ENCODE measurements at places on chromosomes 4 and X.

DNA sequence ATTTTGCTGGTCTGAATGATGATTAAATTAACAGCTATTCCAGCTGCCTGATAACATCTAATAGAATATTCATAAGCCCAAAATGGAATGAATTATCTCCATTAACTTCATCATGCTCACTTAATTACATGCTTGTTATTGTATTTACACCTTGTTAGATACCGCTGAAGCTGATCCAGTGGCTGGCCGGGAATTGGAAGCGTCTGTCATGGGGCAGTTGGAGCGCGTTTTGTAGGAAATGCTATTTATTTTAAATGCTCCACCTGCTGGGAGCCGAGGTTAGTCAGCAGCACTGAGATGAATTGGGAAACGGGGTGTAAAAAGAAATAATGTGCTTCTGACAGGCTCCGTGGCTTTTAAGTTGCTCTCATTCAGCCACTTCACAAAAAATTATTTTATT, 25.2 kb downstream of the ARX start:
- DNase-seq = no peak

- DNase-seq = no peak
Measured at GRCh38 chr4:8689741-8690140, 97.2 kb downstream of the CPZ start.

DNA sequence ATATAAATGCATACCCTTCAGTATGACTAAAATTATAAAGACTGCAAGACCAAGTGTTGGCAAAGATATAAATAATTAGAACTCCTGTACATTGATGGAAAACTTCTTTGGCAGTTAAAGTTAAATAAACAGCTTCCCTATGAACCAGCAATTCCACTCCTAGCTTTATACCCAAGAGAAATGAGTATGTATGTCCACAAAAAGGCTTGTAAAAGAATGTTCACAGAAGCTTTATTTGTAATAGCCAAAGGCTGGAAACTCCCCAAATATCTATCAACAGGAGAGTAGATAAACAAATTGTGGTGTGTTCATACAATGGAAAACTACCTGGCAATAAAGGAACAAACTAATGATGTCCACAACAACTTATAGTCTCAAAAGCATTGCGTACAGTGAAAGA, 184.8 kb downstream of the AMELX start:
- no peak for DNase-seq

DNA sequence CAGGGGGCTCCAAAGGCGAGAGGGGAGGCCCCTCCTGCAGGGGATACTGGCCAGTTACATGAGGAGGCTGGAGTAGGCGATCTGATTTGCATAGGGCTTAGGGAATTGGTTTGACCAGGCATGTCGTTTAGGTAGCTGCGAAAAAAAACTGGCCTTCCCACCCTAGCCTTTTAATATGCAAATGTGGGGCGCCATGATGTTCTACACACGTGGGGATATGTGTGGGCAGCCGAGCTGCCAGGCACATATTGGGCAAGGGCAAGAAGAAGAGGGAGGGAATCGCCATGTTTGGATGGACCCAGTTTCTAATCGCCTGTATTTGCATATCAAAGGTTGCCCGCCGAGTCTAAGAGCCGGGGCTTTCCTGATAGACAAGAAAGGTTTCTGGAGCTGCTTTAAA, 121.3 kb downstream of the PRKX start:
- no peak for DNase-seq

- no peak for DNase-seq
Measured at GRCh38 chrX:153805436-153805835, 11.0 kb downstream of the SSR4 start.

DNA sequence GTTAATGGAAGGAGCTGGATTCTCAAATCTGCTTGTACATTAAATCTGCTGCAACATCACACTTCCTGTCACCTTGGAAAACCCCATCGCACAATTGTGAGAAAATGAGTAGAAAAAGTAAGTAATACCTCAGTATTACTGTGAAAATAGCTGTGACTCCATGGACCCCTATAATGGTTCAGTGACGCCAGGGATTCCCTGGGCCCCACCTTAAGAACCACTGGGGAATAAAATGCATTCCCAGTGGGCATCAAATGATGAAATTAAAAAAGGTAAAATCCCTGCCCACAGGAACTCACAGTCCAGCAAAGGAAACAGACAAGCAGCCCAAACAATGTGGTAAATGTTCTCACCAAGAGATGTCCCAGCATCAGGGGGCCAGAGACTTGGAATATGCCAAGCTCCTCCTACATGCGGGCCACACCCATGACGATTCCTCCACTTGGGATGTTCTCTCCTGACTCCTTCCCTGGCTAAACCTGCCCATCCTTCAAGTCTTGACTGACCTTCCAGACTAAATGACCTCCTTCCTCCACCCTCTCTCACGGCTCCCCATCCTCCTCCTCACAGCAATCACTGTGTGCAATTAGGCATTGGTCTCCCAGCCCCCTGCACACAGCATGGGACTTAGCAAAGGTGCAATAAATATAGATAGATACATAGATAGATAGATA, 2.6 kb downstream of the EVC2 start:
- DNase-seq = no peak

DNA sequence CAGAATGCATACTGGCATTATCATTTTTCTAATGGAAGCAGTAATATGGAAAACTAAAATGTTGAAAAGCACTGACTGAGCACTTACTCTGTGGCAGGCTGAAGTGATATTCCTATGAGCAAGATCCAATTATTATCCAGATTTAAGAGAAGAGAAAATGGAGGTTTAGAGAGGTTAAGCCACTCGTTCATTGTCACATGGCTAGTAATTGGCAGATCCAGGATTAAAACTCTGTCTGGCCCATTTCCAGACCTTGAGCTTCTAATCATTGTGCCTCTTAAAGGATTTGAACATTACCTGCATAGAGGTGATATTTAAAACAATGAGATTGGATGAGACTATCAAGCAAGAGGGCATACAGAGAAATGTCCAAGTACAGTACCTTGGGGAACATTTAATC, 80.6 kb downstream of the MFAP3L start:
- no peak for DNase-seq

GRCh38 chr4:41111791-41112190, 102.6 kb downstream of the APBB2 start:
- DNase-seq = no peak

GRCh38 chr4:75643651-75644050, 13.3 kb upstream of the CDKL2 start:
- DNase-seq = no peak

- no peak for DNase-seq
Measured at GRCh38 chr4:134501973-134502643, 300.5 kb upstream of the PABPC4L start.

- DNase-seq = peak; percentile 71
Measured at GRCh38 chr4:102343964-102344519, 1.2 kb downstream of the SLC39A8 start.

DNA sequence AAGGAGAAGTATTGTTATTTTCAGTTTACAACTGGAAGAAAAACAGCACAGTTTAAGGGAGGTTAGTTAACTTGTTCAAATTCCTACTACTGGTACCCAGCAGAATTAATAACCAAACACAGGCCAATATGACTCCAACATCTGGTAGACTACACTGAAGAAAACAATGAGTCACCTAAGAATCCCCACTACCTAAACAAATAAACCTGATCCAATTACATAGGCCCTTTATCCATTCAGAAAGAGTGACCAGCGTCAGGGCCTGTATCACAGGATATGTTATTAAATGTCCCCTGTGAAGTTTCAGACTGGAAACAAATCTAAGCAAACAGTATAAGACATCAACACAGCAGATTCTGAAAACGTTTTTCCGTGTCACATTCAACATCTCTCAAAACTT, 492.5 kb upstream of the INTU start:
- DNase-seq = no peak

GRCh38 chrX:39871648-39872047, 226.1 kb downstream of the BCOR start:
- DNase-seq = no peak

DNA sequence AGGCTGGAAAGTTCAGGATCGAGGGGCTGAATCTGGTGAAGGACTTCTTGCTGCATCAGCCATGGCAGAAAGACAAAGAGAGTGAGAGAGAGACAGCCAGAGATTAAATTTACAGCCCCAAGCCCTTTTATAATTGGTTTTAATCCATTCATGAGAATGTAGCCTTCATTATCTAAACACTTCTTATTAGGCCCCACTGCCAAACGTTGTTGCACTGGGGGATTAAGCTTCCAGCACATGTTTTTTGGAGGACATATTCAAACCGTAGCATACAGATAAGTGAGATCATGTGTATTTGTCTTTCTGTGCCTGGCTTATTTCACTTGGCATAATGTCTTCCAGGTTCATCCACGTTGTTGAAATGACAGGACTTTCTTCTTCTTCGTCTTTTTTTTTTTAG, 524.7 kb downstream of the SPRY1 start:
- no peak for DNase-seq

DNA sequence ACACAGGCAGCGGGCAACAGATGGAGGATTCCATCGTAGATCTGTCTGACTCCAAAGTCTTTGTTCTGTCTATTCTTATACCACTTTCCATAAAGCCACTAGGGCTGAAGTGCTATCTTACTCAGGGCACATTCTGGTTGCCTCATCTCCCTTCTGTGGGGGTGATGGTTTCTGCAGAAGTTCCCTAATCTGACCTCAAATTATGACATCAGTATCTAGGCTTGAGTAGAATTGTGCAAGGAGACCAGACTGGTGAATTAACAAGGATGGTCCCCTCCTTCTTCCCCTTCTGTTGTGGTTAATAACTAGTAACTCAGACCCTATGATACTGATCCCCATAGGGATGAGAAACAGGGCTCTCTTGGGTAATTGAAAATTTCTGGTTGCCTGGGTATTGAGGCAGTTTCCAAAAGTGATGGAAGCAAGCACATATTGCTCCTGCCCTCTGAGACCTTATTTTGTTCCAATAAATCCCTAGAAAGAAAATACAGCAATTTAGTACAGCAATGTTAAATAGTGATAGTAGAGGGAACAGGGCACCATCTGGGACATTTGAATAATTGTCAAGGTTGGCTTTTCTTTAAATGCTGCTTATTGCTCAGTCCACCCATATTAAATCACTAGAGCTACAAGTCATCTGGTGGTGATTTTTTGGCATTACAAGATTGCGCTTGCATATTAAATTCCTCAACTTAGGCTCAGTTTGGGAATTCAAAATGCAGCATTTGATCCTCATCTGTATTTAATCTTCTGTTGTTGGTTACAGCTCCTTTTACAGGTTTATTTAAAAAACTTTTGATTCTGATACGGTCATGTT, 57.3 kb upstream of the AP1S2 start:
- DNase-seq = no peak
